ENCODE measurements at places on chromosomes 3 and 15.

GRCh38 chr15:93709708-93710107 is 521.7 kb upstream of the MCTP2 start:
- no peak for DNase-seq

GRCh38 chr15:90295270-90295648 is 29.8 kb downstream of the NGRN start:
- DNase-seq: no peak

DNA sequence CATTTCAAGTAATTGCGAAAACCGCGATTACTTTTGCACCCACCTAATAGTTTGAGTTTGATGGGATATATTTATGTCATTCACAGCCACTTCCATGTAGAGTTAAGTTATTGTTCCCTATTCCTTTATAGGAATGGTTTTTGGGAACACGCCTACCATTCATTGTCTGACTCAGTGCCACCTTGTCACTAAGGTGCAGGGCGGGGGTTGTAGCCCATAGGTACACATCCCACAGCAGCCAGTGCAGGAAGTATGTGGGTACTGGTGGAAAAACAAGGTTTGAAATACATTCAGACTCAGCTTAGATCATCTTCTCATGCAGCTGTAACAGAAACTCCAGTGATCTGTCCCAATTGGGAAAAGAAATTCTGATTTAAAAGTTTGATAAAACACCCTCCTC is 48.2 kb upstream of the CFAP161 start:
- no peak for DNase-seq

DNA sequence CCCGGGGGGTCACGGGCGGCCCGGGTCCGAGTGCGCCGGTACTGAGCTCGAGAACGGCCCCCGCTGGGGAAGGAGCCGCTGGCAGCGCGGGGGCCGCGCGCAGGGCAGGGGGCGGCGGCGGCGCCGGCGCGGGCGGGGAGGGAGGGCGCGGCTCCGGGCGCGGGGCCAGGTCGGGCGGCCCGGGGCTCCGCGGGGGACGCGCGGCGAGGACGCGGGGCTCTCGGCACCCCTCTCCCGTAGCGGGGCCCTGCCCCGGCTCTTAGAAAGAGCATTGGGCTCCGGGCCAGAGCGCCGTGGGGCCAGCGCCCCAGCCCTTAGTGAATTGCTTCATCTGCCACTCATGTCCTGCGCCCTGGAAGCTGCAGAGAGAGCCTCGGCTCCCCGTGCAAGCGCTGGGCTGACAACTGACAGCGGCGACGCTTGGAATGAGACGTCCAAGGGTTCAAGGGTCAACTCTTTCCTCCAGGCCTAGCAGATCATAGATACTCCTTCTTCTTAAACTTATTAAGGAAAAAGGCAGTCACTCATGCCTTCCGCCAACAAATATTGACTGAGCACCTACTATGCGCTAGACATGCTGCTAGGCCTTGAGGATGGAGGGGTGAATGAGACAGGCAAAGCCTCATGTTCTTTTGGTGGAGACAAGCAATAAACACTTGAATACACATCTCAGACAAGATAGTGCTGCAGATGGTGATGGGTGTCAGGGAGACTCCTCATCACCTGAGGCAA is 140.8 kb downstream of the SMAD6 start:
- peak; percentile 86 for DNase-seq

DNA sequence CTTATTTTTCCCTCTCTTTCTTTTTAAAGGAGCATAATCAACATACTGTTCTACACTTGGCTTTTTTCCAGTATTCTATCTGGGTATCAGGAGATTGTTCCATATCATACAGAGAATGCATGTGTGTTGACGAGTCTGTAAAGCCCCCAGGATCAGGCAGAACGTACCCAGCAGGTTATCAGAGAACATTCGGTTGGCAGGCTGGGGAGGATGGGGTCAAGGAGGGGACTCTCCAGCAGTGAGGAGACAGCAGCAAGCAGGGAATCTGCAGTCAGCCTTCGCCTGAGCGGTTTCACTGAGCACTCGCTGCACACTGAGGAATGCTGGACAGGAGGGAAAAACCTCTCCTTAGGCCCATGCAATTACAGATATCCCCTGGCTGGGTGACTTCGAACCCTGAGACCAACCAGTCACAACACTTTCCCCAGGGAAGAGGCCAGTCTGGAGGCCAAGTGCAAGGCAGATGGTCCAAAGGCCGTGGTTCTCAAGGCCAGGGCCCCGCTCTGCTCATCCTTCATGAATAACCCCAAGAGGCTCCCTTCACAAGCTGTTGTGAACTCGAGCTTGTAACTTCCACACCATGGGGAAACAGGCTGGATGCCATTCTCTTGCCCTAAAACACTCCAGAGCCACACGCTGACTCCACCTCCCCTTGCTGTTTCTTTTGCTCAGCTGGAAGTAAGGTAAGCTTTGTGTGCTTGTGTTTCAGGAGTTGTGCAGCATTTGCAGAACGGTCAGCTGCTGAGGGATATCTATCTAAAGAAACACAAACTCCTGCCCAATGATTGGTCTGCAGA is 60.1 kb downstream of the PXYLP1 start:
- no peak for DNase-seq

DNA sequence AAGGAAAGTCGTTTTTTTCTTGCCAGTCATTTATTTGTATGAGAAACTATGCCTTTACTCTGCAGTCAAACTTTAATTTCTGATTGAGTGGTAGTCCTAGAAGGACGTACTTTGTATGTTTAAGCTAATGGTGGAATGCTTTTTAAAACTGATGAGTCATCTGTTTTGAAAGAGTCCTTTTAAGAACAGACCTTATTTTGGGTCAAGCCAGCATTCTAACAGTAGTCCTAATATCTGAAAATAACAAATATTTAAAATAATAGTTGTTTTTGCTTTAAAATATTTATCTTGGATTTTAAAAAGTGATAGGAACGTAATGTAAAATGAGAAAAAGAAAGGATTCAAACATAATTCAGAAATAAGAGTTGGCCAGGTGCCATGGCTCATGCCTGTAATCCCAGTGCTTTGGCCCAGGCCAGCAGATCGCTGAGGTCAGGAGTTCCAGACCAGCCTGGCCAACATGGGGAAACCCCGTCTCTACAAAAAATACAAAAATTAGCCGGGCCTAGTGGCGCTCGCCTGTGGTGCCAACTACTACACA is 1.3 kb upstream of the LRRC58 start:
- peak; percentile 40 for DNase-seq

GRCh38 chr15:101491734-101492640 is 2.5 kb upstream of the PCSK6 start:
- no peak for DNase-seq

DNA sequence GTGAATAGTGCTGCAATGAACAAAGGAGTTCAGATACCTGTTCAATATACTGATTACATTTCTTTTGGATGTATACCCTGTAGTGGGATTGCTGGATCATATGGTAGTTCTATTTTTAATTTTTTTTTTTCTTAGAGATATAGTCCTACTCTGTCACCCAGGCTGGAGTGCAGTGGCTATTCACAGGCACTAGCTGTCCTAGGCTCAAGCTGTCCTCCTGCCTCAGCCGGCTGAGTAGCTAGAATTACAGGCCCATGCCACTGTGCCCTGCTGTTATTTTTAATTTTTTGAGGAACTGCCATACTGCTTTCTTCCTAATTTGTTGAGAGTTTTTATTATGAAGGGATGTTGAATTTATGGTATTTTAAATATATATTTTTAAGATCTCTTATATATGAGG is 23.0 kb upstream of the CACNA2D3 start:
- no peak for DNase-seq

Measured in suppressor macrophage (primary cell).